ENCODE measurements at places on chromosomes 1 and 21.

GRCh38 chr1:203672346-203672745, 45.7 kb downstream of the ATP2B4 start:
- DNase-seq: peak; percentile 42

GRCh38 chr1:211775170-211775569, 55.4 kb downstream of the LPGAT1 start:
- DNase-seq: no peak

GRCh38 chr1:157487504-157487903, 64.8 kb downstream of the FCRL5 start:
- DNase-seq: no peak

DNA sequence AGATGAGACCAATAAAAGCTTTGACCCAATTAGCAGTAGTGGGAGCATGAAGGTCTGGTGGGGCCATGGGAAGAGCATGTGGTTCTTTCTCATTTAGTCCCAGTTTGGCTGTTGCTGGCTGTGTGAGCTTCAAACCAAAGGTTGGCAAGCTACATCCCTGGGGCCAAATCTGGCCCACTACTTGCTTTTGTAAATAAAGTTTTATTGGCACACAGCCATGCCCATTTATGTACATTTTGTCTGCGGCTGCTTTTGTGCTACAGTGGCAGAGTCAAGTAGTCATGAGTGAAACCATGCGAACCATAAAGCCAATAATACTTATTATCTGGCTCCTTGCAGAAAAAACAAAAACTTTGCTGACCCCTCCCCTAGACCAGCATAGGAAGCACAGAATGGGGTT, 196.9 kb downstream of the PRDM2 start:
- no peak for DNase-seq

DNA sequence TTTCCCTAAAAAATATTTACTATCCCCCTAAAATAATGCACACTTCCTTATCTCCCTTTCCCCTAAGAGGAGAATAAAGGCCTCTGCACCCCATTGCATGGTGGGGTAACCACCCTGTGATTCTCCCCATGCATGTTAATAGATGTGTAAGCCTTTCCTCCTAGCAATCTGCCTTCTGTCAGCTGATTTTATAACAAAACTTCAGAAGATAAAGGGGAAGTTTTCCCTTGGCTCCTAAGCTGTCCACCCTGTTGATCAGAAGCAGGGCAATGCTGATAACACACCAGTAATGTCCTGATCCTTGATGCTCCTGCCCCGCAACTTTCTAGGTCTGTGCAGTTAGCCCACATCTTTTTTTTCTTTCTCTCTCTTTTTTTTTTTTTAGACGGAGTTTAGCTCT, 11.4 kb upstream of the RNF187 start:
- no peak for DNase-seq

DNA sequence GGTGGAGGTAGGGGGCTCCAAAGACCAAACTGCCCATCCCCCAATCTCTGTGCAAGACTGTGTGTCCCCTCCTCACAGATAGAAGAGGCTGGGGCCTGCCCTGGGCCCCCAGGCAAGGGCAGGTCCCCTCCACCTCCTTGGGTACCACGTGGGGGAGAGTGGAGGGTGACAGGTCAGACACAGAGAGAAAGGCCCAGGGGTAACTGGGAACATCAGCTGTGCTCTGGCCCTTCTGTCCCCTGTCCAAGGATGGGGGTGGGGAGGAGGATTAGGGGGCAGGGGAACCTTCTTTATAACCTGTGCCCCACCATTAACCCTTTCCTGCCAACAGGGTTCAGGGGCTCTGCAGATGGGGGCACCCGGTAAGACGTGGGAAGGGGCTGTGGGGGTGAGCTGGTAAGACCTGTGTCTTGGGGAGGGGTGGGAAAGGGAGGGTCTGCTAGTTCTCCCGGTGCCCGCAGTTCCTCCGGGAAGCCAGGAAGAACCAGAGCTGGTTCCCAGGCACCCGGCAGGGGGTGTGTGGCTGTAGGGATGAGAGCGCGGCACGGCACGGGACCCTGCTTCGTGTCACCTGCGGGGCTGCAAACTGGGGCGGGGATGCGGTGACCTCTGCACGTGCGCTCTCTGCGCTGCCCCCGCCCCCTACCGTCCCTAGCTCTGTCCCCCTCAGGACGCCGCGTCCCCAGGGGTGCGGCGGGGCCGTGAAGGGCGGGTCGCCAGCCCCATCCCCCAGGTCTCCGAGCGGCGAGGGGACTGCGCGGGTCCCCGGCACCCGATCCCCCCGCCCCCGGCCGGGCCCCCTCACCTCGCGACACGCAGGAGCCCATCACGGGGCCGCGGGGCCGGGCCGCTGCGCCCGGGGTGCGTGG, 601 bp downstream of the FAM131C start:
- DNase-seq: peak; percentile 51

- DNase-seq: no peak
These were observed 332.1 kb upstream of the PKN2 start for GRCh38 chr1:88351960-88352359.
